ENCODE measurements at places on chromosomes 5 and 9.

DNA sequence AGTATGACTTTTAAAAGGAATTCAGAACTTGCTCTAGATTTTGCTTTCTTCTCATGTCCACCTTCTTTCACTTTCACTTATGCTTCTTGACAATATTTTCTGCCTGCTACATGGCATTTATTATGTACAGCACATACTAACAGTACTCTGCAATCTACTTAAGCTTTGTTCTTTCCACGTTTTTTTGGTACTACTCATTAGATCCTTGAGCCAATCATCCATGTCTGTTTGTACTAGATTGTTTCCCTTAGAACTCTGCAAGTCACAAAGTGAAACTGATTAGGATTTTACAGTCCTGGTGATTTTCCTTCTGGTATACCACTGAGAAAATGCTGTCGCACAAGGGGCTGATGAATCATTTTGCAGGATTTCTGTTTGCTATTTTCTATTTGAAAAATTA lies 78.3 kb downstream of the PARP8 start:
- DNase-seq = no peak

GRCh38 chr9:130699047-130699446 lies 5.5 kb downstream of the EXOSC2 start:
- DNase-seq = no peak

- no peak for DNase-seq
Measured at GRCh38 chr5:153187503-153187902, 303.0 kb upstream of the GRIA1 start.

GRCh38 chr5:133581918-133582317 lies 30.4 kb downstream of the FSTL4 start:
- no peak for DNase-seq

DNA sequence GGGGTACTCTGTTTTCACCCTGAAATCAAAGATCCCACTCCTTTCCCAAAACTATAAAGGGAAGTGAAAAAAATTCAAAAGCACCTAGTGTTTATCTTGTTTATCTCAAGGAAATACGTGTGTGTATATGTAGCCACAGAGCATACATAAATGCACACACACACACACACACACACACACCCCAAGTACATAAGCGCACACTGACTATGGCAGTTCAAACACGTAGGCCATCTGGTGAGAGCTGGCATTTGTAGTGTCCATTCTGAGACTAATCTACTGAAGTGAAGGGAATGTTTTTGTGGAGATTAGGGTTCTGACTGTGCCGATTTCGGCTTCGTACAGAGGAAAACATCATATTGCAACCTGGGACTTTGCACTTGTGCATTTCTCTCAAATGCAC lies 451.7 kb downstream of the BNC2 start:
- no peak for DNase-seq

DNA sequence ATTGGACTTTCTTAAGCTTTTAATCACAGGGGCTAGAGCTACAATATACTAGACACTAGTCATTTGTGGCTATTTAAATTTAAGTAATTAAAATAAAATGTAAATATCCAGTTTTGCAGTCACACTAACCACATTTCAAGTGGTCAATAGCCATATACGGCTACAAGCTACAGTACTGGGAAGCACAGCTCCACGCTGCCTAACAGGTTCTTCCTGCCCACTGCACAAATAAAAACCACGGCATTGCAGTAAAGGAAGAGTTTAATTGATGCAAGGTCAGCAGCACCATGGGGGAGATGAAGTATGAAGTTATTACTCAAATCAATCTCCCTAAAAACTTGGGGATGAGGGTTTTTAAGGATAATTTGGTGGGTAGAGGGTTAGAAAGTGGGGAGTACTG lies 134.1 kb downstream of the LURAP1L start:
- DNase-seq = no peak

DNA sequence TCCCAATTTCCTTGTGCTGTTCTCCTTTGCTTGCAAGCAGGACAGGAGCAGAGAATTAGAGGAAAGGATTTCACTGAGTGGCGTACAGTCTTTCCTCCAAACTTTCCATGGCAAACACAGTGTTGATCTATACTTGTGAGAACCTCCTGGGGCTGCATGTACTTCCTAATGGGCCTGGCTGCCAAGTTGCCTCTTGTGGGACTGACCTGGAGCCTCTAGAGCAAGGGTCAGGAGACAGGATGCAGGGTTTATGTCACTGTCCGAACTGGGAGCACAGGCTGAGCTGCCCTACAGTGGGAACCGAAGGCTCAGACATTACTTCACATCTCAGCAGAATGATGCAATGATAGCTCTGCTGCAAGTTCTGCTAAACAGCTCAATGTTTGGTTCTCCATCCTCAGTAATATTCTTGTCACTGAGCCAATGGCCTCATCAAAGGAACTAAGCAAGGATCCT lies 102.3 kb downstream of the ENC1 start:
- no peak for DNase-seq

DNA sequence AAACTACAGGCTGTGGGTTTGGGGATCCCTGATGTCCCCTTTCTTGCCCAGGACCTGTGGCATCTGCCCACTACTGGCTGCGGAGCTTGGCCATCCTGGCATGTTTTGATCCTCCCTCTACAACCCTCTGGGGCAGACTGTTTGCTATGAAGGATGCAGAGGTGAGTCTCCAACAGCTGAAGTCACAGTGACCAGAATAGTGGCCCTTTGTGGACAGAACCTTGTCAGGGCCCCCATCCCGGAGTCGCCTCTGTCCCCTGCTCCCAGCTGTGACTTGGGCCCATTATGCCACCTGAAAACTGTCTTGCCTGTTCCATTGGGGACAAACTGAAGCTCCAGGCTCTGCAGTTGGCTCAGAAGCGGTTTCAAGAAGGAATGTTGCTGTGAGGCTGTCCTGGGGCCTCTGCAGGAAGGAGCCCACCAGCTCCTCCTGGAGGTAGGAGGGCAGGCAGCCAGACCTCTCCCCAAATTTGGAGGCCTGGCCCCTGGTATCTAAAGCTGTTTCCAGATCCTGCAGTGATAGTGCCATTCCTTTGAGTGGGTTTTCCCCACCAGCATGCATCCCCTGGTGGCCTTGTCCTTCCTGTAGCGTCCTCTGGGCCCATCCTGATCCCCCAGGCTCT lies 93.3 kb downstream of the BARX1 start:
- no peak for DNase-seq

- DNase-seq = no peak
Measured at GRCh38 chr5:108650997-108651396, 96.7 kb upstream of the FER start.

GRCh38 chr9:126061575-126061974 lies 265.1 kb upstream of the MVB12B start:
- DNase-seq = no peak

DNA sequence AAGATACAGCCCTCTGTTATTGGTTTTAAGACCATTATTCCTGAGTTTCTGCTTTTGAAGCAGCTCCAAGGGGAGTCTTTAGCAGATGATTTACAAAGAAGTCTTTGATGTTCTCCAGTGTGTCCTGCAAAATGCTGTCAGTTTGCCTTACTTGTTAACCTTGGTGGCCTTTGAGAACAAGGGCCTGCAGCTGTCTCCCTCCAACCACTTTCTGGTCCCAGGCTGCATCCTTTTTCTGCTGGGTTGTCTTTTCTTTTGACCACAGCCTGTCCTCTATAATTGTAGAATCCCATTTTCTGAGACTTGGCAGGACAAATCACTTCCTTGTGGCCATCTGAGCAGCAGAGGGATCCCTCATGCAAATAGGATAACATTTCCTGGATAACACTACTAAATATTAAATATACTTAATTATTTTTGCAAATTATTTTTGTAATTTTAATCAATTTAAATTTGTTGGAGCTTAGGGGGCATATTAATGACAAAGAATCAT lies 281.4 kb downstream of the DMRT2 start:
- no peak for DNase-seq

DNA sequence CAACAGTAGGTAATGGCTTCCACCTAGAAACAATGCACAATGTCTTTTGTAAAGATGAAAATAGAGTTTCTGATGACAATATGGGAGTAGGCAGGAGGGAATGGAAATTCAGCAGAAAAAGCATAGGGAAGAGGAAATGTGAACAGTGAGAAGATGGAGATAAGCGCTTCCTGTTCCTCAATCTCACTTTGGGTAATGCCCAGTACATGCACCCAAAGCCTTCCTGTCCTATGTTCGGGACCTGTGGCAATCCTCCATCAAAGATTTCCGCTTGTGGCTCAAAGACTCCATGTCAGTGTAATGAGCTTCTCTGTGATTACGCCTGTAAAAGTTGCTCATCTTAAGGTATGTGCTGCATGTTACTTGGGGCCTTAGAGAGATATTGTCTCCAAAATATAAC lies 2.7 kb downstream of the UGT3A1 start:
- no peak for DNase-seq

GRCh38 chr5:76710991-76711390 lies 4.9 kb upstream of the F2R start:
- DNase-seq = no peak

GRCh38 chr5:111734013-111734412 lies 23.0 kb downstream of the NREP start:
- DNase-seq = no peak

DNA sequence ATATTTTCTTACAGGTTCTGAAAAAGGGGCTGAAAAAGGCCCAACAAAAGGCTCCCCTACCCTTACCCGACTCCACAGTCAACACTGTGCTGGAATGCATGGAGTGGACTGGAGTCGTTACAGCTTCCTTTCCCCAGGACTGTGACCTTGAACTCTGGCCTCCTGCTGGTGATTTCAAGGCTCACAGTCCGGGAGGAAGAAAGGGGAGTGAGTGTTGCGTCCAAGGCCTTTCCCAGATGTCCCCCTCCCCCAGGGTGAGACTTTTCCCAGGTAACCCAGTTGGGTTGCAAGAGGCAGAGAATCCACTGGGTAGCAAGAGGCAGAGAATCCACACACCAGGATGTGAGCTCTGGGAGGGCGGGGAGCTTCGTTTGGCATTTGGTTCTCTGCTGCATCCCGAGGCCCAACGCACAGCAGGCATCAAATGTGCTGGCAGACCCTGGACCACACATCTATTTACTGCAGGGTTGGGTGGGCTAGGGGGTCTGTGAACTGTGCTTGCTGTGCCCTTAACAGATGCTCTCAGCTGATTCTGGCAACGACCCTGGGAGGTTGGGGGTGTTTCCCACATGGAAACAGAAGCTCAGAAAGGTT lies 37.5 kb downstream of the FABP6 start:
- DNase-seq = no peak

DNA sequence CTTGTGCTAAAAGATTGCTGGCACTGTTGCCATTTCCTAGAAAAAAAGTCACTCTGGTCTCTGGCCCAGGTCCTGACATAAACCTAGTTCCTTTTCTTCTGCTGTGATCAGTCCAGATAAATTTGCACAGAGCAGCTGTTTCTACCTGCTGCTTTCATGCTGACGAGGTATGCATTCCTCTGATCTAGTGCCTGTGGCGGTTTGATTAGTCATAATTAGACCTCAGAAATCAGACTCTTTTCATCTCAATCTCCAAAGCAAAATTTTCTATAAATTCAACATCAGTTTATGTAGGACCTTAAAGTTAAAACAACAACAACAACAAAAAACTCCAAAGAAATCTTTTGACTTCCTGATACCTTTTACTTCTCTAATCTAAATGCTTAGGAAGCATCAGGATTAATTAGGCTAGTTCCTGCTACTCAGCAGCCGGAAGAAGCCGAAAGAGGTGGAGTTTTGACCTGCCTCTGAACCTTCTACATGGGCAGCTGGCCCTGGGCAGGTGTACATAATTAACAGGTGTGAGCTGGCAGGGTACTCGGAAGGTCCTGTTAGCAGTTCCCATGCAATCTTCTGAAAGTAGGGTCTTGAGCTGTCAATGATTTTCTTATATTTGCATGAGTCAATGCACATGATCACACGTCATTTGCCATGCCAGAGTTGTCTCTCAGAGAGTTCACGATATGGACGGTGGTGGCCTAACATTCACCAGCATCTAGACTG lies 83.3 kb upstream of the CCDC112 start:
- DNase-seq = no peak

DNA sequence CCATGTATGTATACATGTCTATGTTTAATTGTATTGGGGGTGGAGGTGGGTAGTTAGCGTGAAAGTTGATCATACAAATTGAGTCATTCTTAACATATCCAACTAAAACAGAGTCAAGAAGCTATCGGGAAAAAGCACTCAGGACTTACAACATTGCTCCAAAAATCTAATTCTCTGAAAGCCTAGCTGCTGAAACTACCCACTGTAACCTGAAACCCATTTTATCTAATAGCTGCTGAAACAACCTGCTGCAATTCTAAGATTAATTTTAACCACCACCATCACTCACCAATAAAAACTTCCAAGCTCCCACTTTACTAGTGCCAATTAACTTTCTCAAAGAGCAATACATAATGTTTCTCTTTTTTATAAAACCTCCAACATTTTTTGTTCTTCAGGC lies 32.2 kb downstream of the KCNV2 start:
- DNase-seq = no peak

GRCh38 chr5:40615586-40616170 lies 64.0 kb upstream of the PTGER4 start:
- DNase-seq = no peak

GRCh38 chr5:165497707-165498106 lies 1992.3 kb downstream of the MAT2B start:
- no peak for DNase-seq

DNA sequence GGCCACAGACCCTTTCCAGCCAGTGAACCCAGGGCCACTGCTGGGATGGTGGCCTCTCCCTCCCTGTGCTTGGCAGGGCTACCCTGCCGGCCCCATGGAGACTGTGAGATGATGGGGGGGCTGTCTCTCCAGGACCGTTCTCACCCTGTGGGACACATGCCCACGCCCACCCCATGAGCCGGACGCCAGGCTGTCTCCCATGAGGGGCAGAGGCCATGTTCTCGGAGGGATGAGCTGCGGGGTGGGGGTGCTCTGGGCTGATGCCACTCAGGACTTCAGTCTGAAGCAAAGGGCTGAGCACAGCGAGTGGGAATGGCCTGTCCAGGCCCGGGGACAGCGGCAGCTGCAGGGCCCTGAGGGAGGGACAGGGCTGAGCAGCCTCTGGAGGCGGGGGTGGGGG lies 88.9 kb downstream of the KCNT1 start:
- DNase-seq = no peak

DNA sequence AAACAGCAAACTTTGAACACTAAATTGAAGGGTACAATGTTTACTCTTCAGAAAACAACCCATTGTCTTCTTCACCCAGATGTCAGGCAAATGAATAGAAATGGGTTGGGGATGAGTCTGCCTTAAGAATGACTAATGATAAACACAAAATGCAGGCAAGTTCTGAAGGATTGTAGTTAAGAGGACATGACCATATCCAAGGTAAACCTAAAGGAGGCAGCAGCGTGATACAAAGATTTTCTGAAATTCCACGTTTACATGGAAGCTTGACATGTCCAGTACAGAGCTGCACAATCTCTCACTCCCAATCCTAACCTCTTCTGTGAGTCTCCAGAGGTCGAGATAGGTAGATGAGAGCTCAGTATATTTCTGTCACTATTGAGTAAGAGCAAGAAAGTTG lies 1263.2 kb upstream of the CDH6 start:
- DNase-seq = no peak

- no peak for DNase-seq
Measured at GRCh38 chr5:159788835-159789331, 127.4 kb upstream of the ADRA1B start.

Measured in midbrain (tissue), 1 donor.